ENCODE measurements at places on chromosomes 3 and 15.

DNA sequence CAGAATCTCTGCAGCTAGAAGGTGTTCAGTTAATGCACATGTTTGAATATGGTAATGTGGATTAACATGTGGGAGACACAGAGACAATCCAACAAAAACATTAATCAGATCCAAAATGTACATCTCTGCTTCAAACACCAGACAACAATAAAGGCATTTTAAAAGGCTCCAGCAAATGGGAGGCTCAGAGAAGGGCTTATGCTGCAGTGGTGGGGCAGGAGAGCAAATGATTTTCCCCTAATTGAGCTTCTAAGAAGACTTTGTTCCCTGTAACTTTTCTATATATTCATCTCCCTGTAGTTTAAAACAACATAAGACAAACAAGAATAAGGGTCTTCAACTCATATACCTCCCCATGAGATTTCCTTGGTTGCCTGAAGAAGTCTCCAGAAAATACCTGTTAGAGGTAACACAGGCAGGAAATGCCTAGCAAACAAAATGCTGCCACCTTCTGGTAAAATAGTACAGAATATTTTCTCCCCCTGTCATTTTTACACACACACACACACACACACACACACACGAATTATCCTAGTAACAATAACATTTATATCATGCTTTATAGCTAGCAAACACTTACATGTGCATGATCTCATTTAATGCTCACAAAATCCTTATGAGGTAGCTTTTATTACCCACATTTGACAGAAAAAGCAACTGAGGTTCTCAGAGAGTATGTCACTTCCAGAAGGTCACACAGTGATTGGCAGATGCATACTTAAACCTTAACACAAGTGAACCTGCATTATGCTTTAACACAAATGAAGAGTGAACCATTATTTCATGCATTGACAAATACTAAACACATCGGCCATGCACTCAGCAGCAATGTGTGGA, 123.4 kb upstream of the MB21D2 start:
- peak; percentile 28 for DNase-seq

- no peak for DNase-seq
Observed at GRCh38 chr3:106765342-106765741, 611.9 kb upstream of the CCDC54 start.

GRCh38 chr3:121649645-121650044, 11.1 kb downstream of the HCLS1 start:
- DNase-seq = no peak

- DNase-seq = no peak
Observed at GRCh38 chr3:140559546-140559945, 118.3 kb upstream of the TRIM42 start.

GRCh38 chr15:39171944-39172368, 408.9 kb upstream of the THBS1 start:
- peak; percentile 74 for DNase-seq

DNA sequence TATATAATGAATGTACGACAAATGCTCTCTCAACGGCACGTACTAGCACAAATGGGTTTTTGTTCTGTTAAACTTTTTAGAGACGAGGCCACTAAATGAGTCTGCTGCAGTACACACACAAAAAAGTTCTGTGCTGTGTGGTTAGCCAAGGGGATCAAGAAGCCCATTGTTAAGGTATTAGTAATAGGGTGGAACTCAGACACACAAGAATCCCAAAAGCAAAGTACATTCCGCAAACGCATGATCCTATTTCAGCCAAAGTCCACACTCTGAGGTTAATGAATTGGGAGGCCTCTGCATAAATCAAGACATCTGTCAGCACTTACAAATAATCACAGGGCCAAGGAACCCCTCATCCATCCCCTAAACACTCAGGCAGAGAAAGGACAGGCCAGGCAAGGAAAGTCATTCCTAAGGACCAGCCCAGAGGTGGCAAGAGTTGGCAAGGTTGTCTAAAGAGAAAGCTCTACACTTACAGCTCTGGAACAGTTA, 12.1 kb downstream of the OSBPL10 start:
- DNase-seq = no peak

DNA sequence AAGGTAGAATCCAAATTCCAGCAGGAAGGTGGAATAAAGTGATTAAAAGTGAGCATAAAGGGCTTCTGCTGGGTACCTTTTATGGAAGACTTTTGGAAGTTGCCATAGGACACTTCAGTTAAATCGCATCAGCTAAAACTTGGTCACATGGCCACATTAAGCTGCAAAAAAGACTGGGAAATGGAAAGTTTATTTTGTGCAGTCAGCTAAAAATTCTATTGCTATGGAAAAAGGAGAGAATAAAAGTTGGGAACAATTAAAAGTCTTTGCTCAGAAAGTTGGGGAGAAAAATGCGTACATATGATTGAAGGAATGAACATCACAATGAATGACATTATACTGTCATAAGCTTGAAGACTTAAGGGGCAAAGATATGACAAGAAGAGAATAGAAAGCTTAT, 49.3 kb downstream of the FGF7 start:
- no peak for DNase-seq

DNA sequence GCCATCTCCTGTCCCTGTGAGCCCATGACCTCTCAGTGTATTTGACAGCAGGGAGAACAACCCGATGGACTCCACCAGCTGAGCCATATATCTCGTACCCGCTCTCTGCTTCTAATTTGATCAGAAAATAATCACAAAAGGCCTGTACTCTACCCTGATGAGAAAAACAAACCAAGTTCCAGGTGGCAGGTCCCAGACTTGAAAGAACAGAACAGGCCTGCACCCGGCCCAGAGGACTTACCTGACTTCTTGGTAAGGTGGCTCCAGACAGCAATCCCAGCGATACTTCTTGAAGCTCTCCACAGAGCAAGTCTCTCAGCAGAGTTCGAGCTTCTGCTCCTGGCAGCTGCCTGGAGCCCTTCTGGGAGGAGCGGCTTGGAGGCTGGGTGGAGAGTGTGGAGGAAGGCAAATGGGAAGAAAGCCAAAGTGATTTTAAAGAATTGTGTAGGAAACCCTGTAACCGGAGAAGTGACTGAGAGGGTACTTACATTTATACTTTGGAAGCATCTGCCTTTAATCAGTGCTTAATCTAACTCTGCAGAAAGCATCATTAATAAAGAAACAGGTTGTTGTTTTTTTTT, 91.6 kb downstream of the SCN11A start:
- DNase-seq = no peak

- no peak for DNase-seq
Observed at GRCh38 chr3:179174898-179175297, 26.7 kb downstream of the PIK3CA start.

DNA sequence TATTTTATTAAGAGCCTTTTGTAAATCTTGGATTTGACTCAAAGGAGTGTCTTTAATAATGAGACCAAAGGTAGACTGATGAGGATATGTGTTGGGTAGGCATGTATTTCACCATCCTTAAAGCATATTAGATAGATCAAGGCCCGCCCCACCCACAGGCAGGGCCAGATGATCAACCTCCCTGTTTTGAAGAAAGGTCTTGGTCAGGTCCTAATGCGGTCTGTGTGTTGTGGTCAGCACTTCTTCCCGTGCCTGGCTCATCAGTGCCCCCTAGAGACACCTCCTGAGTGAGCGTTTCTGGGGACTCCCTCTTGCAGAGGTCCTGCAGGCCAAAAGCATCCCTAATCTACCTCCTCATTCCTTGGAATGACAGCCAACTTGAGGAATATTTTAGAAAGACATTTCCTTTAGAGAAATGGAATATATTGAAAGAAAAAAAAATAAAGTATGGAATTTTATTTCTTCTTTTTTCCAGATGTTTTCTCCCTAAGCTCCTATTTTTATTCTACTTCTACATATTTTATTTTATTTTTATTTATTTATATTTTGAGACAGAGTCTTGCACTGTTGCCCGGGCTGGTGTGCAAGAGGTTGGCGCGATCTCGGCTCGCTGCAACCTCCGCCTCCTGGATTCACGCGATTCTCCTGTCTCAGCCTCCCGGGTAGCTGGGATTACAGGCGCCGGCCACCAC, 6.0 kb downstream of the TM4SF4 start:
- DNase-seq = peak; percentile 79

DNA sequence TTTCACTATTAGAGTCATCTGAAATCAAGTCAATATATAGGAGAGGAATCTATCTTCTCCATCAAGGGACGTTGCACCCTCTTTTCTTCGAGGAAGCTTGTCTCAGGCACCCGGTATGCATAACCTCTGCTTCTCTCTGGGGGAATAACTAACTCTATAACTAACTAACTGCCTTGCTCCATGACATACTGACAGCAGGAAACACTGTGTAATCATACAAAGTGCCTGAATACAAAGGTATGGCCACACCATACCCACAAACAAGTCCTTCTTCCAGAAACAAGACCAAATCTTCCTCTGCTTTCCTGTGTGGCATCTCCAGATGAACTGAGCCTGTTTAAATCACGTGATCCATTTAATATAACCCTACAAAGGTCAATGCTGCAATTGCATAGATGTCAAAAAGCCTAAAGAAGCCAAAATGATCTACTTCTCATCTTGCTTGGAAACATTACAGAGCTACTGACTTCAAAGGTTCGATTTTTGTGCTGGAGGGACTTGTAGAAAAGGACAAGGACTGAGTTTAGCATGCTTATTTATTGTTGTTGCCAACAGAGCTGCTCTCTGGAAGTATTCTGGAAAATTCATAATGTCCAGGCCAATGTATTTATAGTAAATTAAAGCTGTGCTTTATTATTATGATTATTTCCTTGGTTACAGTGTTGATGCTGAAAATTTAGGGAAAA, 380.5 kb downstream of the FOXP1 start:
- no peak for DNase-seq

DNA sequence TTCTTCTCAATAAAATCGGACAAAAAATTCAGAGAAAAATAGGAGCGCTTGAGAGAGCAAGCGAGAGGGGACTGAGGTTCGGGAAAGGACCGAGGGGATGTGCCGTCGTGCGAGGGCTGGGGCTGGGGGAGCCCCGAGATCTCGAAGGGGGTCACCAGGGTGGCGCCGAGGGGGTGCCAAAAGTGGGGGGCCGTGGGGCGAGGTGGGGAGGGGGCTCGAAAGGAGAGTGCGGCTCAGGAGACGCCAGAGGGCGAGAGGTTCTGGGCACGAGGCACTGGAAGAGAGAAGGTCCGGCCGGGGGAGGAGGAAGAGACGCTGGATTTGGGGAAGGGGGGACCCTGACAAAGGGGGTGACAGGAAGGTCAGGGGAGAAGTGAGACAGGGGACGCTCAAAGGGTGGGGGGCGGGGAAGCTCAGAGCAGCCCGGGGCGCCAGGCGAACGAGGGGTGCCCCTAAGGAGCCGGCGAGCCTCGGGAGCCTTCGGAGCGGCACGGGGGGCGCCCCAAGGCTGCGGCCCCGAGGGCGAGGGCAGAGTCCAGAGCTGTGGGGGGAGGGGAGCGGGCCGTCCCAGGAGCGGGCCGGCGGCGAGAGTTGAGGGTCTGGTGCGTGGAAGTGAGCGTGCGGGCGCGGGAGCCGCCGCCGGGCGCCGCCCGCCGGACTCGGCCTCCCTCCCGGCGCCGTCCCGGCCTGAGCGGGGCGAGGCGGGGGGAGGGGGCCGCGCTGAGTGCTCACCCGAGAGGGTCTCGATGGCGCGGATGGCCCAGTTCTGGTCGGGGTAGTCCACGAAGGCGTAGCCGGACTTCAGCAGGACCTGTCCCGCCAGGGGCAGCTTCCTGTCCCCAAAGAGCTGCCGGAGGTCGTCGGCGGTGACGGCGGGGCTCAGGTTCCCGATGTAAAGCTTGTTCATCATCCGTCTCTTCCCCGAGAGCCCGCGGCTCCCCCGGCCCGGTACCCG, 514 bp downstream of the IGF2BP2 start:
- peak; percentile 32 for DNase-seq

- no peak for DNase-seq
Observed at GRCh38 chr15:80105193-80105592, 45.7 kb downstream of the ZFAND6 start.

DNA sequence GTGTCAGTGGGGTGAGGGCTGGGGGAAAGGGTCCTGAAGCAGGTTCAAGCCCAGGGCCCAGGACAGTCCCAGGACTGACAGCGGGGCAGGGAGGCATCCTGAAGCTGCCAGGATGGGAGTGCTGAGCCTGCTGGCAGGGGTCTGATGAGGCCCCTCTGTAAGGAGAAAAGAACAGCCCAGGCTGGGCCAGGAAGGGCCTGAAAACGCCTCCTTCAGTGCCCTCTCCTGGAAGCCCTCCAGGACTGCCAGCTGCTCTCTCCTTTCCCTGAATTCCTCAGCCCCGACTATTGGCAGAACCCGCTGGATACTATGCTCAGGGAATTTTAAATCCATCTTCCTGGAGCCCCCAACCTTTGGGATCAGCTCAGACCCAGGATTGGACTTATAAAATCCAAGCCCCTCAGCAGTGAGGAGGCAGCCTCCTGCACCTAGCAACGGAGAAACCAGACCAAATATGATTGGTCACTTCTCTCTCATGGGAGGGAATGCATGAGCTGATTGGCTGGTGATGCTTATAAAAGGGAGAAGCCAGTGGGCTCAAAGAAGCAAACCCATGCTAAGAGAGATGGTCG, 203.5 kb upstream of the LINGO1 start:
- no peak for DNase-seq

DNA sequence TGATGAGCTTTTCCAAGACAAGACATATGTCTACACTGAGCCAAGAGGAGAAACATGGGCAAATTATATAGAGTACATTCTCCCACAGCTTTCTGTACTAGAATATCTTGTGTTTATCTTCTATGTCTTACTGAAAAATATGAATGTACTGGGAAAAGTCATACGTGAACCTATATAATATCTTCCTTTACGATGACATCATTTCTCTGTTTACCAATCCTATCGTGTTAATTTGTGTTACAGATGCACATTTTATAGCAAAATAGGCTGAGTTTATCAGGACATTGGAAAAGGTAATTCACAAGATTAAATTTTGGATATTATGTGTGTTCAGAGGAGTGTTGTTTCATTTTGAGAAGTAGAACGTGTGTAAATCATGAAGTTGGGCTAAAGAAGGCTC, 452.5 kb upstream of the THRB start:
- no peak for DNase-seq

GRCh38 chr15:39016706-39017105, 452.1 kb upstream of the RASGRP1 start:
- DNase-seq = no peak

GRCh38 chr3:14784087-14784681, 34.6 kb upstream of the FGD5 start:
- no peak for DNase-seq

DNA sequence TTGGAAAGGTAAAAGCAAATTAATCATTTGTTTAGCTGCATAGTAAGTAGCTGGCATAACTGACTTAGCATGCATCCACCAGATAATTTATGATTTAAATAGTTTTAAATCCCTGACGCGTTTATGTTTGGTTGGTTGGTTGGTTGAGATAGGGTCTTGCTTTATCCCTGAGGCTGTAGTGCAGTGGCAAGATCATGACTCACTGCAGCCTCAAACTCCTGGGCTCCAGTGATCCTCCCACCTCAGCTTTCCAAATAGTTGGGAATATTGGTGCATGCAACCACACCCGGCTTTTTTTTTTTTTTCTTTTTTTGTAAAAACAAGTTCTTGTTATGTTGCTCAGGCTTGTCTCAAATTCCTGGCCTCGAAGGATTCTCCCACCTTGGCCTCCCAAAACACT, 263.4 kb downstream of the MCTP2 start:
- DNase-seq = no peak
